Cerebellar nuclear complex (tissue), 1 donor: ENCODE measurements at places on chromosomes 3 and 15.

DNA sequence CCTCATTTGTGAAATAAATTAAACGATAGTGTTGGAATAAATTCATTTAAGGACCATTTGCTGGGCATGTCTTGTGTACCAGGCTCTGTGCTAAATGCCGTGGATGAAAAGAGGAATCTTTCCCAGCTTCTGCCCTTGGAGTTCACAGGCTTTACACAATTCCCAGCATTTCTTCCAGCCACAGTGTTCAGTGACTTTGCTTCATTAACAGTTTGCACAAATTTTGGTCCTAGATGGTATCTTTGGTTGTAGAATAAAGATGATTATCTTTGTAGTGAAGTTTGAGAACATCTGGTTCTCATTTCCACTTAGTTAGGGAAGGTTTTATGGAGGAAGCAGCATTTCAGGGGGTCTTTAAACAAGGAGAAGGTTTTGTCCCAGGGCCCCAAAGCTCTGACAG, 100.1 kb downstream of the LRTM1 start:
- no peak for DNase-seq

DNA sequence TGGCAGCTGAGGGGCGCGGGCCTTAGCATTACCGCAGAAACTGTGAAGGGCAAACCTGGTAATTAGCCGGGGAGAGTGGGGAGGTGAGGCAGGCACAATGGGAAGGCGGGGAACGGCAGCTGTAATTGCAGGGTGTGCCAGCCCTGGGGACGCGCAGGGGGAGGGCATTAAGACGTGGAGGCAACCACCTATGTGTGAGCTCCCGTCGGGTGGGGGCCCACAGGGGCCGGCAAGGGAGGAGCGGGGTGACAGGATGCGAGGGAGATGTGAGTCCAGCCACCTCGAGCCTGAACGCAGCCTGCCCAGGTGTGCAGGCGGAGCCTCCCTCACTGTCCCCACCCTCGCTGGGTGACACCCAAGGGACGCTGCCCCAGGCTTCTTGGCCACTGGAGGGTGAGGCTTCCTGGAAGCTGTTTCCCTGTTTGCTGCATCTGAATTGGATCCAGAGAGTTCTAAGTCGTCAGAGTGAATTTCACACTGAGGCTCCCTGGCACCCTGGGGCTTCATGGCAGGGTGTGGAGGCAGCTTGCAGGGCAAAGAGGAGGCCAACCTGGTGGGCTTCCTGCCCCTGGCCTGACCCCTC, 130.6 kb upstream of the MEF2A start:
- no peak for DNase-seq

GRCh38 chr15:81313686-81314085, 10.3 kb downstream of the STARD5 start:
- no peak for DNase-seq

- no peak for DNase-seq
Measured at GRCh38 chr3:37198996-37199395, 24.6 kb upstream of the LRRFIP2 start.

- no peak for DNase-seq
Measured at GRCh38 chr3:76035117-76035516, 249.8 kb upstream of the ZNF717 start.

DNA sequence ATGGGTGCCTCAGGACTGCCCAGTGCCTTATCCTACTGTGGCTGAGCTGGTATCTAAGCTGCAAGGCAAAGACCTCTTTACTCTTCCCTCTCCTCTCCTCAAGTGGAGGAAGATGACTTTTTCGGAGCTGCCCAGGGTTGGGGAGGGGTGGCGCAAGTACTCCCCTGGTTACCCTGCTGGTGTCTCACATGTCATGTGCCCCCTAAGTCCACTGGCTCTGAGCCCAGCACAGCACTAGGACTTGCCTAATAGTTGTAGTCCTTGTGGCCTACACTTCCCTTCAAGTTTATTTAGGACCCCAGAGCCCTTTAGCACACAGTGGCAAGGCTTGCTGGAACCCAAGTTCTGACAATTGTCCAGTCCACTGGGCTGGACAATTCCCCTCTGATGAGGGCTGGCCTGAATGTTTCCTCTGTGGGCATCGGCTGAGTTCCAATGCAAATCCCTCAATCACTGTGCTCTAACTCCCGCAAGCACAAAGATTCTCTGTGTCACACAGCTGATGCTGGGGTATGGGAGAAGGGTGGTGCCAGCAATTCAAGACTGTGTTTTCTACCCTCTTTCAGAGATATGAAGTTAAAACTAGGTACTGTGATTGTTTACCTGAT, 60.4 kb downstream of the UQCC5 start:
- no peak for DNase-seq

- DNase-seq, result no peak
Measured at GRCh38 chr3:152497890-152498289, 229.2 kb downstream of the MBNL1 start.

- no peak for DNase-seq
Measured at GRCh38 chr3:64240396-64240795, 15.1 kb upstream of the PRICKLE2 start.

GRCh38 chr15:25879438-25879837, 16.3 kb upstream of the ATP10A start:
- no peak for DNase-seq

DNA sequence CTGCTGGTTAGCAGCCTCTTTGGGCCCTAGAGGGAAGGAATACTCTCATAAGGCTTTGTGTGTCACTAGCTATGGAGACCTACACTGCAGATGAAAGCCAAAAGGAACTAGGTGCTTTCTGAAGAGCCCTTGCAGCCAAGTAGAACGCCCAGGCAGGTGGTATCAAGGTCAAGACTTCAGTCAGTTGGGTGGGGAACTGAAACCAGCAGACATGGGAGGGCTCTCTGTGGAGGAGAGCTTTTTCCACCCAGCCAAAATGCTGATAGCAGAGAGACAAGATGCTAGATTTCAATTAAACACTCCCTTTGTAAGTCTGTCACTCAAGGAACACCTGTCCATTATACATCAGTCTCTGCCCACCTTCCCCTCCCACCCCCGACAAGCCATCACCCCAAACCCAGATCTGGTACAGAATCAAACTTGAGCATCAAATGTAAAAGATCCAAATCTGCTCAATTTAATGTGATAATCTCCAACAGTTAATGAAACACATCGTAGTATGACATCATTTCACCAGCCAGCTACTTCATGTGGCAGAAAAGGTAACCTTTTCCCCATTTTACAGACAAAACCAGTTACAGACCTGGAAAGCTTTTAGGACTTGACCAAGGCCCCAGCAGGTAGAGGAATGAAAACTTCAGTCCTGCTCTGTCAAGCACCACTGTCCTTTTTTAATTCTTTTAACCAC, 14.6 kb downstream of the MRPS25 start:
- no peak for DNase-seq

DNA sequence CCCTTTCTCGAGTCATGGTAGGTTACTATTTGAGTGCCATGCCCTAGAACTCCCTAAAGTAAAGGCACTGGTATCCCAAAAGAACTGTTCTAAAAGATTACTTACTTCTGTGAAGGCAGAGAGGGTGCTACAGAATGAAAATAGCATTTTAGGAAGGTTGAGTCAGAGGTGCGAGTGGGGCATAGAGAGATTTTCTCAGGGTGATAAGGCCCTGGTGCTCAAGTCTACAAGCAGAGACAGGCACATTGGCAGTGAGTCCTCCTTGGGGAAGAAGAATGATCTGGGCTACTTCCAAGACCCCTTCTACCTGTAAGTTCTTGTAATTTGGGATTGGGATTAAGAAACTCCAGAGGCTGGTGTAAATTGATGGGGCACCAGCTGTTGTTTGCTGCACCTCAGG, 96.7 kb downstream of the AKAP13 start:
- no peak for DNase-seq

GRCh38 chr3:132787616-132788300, 65.5 kb upstream of the NPHP3 start:
- DNase-seq, result no peak

GRCh38 chr3:14803101-14803980, 15.4 kb upstream of the FGD5 start:
- DNase-seq, result no peak

DNA sequence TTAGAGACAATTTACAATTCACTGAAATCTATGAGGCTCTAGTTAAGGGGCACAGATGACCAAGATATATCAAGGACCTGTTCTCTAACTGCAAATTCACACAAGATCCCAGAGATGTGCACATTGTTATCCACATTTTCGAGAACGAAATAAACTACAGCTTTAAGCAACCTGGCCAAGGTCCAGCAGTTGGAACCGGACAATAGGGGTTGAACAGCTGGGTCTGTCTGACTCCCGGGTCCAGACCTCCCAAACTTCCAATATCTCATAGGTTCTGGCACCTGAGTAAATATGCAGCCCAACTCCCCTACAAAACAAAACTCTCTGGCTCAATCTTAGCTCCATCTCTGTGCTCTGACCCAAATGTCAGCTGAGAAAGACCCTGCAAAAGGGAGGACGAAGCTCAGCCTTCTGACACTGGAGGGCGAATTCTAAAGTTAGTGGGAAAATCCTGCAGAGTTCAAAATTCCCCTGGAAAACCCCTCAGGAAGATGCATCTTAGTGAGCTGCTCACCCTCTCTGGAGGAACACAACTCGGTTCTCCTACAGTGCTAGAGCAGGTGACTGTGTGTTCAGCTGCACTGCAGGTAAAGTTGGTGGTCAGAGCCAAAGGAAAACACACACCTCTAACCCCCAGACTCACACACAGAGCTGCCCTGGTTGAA, 14.2 kb upstream of the SPATA12 start:
- no peak for DNase-seq

DNA sequence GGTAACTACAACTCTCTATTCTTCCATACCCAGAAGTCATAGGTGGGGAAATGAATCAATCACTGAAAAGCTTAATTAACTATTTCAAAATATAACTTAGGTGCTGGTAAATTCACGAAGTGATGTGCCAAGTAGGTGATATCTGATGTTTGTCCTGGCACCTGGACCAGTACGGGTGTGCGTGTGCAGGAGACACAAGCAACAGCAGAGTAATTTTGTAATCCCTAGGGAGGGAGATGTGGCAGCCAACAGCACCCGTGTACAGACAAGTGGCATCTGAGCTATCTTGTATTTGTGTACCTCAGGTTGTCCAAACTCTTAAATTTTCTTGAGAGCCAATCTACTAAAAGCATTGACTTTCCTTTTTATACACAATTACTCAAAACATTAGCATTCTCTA, 22.8 kb downstream of the USF3 start:
- no peak for DNase-seq

GRCh38 chr15:75149867-75150709, 51.6 kb upstream of the C15orf39 start:
- no peak for DNase-seq

DNA sequence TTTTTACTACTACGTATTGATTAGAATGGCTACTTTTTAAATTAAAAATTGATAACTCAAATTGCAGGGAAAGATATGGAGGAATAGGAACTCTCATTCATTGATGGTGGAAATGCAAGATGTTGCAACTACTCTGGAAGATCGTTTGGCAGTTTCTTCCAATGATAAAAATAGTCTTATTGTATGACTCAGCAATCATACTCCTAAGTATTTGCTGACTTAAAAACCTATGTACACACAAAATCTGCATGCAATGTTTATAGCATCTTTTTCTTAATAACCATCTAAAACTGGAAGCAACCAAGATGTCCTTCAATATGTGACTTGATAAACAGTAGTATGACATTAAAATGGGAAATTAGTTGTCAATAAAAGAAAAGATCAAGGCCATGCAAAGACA, 87.4 kb upstream of the LRRC3B start:
- no peak for DNase-seq

- DNase-seq, result no peak
Measured at GRCh38 chr15:40087068-40087810, 21.4 kb downstream of the BMF start.

- no peak for DNase-seq
Measured at GRCh38 chr3:134002306-134002705, 27.4 kb downstream of the SLCO2A1 start.

GRCh38 chr3:72338942-72339669, 509.1 kb downstream of the SHQ1 start:
- DNase-seq, result no peak

GRCh38 chr3:121274411-121274810, 271.4 kb downstream of the POLQ start:
- DNase-seq, result no peak

DNA sequence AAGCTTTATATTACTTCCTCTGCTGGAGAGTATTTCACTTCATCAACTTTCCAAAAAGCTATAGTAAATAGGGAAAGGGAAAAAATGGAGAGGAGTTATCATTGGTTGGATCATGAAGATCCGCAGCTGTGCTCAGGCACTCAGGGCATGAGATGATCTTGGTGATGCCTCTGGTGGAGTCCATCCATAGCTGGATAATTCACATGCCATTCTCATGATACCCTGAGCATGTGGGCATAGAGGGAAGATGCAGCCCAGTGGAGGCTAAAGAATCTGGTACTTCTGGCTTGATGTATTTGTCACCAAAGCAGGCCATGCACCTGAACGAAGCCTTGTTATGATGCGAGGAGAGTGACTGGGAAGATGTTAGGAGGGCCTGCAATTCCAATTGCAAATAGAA, 150.2 kb downstream of the CHST2 start:
- DNase-seq, result no peak

DNA sequence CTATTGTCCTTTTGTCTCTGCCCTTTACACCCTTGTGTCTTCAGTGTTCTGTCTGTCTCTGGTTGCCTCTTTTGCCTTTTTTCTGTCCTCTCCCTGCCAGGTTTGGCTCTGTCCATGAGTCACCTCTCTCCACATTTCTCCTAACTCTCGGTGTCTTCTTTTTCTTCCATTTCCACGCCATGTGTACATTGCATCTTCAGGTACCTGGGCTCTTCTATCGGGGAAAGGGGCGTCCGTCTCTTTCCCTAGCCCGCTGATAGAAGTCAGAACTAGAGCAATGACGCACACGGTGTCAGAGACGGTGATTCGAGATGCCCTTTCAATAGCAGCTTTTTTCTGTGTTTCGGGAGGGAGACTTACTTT, 641 bp downstream of the OPA1 start:
- DNase-seq, result no peak

DNA sequence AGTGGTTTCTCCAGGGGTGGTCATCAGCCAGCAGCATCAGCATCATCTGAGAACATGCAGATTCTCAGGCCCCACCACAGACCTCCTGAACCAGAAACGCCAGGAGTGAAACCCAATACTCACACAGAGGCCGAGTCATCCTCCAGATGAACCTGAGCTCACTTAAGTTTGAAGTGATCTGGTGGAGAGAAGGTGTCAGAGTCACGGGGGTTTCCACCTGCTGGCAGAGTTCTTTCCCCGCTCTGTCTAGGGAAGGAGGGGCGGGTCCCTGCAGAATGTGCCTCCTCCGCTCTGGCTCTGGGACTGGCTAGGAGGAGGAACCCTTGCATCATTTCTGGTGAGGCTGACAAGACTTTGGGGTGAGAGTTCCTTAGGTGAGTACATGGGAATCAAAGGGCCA, 13.3 kb upstream of the KIF23 start:
- no peak for DNase-seq
